ENCODE measurements at places on chromosomes 13 and 19.

GRCh38 chr13:99506634-99507033, 5.4 kb downstream of the TM9SF2 start:
- no peak for DNase-seq

DNA sequence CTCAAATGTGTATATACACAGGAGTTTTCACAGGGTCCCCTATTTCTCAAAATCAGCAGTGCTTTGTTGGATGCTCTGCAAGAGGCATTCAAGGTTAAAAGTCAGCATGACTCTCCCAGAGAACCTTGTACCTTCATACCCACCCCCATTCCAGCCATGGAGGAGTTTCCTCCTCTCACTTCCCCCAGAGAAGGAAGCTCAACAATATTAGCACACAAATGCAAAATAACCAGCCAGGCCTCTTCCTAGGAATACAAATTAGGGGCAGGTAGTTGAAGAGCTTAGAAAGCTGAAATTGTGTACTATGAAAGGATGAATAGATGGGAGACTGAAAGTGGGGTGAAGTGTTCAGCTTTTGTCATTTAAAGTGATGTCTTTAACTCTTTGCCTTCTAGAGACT, 43.8 kb downstream of the SPRY2 start:
- DNase-seq: no peak

DNA sequence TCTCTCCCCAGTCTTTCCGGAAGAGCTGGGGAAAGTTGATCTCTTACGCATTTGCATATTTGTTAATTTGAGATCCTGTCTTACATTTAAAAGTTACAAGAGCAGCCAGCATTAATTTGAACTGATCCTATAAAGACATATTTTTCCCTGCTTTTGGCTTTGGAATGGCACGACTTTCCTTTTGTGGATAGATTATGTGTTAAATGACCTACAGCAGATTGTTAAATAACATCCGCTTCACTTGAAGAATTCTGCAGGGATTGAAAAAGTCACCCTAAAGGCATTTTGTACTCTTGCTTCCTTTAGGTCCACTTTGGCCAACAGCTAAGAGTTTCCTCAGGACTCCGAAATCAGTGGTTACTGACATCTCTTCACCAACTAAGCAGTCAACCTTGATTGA, 334.0 kb downstream of the TBC1D4 start:
- no peak for DNase-seq

GRCh38 chr19:8044018-8044417, 8.5 kb upstream of the CCL25 start:
- no peak for DNase-seq

DNA sequence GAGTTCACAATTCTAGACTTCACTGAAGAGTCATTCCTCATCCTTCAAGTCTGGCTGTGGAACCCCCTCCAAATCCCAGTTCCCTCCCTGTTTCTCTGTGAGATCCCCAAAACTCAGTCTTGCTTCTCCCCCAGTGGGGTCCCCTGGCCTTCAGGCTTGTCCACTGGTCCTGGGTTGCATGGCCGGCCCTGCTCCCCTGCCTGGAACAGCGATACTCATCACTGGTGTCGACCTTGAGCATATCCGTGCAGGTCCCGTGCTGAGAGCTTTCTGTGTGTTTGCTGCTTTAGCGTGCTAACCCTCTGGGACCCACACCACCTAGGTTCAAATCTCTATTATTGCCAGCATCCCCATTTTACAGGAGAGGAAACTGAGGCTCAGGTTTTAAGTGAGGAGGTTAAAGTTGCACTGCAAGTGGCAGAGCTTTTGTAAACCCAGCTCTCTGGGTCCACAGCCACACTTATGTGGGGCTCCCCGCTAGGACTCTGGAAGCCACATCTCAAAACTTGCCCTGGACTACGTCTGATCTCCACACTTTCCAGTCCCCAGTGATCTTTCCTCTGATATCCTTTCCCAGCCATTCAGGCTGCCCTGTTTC, 15.5 kb downstream of the LIPE start:
- DNase-seq: no peak

DNA sequence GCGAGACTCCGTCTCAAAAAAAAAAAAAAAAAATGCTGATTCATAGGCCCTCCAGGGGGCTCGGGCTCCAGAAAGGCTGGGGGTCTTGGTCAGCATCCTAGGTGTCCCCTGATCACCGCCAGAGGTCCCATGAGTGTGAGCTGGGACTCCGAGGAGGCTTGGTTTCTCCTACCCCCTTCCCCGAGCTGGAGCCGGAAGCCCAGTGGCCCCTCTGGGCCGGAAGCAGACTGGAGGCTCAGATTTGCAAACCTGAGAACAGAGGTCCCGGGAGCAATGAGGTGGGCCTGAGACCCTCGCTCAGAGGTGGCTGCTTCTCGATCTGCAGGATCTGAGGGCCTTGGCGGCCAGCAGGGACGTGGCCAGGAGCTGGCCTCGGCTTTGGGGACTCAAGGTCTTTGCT, 41.5 kb downstream of the EFNA2 start:
- DNase-seq: no peak

DNA sequence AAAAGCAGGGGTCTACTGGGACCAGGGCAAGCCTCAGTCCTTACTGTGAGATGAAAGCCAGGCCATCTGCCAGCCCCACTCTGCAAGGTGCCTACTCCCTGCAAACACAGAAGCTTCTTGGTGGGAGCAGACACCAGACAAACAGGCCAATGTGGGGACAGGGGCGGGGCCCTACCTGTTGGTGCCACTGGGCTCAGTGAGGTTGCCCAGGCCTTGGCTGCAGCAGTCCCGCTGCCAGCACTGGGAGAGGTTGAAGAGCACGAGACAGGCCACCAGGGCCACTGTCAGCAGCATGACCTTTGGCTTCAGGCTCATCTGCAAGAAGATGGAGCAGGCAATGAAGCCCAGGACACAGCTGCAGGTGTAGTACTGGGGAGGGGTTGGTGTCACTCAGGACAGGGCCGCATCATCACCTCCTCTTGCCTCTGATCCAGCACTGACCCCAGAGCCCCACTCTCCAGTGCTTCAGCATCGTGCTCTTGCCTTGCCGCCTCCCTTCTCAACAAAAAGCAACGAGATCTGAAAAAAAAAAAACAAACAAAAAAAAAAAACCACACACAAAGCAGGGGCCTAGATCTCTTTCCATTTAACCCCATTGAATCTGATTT, 72.6 kb downstream of the NBEA start:
- no peak for DNase-seq

DNA sequence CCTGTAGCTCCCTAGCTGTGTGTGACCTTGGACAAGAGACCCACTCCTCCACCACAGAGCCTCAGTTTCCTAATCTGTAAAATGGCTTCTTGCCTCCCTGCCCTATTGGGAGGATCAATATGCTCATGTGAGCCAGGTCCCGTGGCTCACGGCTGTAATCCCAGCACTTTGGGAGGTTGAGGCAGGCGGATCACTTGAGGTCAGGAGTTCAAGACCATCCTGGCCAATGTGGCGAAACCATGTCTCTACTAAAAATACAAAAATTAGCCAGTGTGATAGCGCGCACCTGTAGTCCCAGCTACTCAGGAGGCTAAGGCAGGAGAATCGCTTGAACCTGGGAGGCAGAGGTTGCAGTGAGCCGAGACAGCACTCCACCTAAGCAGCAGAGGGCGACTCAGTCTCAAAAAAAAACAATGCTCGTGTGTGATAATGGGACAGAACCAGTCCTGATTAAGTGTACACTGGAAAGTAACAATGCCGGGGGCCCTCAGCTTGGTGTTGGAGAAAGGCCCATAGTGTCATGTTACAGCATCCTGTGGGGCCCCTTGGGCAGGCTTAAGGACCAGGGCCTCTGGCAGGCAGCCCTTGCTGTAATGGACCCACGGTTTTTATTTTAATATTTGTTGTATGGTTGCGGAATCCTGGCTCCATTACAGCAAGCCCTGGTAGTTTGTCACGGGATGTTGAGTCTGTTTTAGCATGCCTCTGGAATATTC, 6.8 kb downstream of the RPS11 start:
- DNase-seq: peak; percentile 54

DNA sequence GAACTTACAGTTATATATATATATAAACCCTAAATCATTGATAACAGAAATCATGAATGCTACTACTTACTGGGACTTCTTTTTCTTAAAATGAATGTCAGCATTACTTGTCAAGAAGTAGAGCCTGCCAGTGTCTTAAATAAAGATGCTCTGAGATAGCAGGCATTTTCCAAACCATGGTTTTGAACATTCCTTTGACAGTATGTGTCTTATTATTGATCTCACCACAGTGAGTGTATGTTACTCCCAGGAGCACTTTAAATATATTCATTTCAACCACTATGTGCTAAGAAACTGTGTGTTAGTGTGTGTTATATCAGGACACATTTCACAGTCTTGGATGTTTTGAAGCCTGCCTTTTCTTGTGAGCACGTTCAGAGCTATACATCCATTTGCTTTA, 28.2 kb downstream of the TNFRSF19 start:
- no peak for DNase-seq

DNA sequence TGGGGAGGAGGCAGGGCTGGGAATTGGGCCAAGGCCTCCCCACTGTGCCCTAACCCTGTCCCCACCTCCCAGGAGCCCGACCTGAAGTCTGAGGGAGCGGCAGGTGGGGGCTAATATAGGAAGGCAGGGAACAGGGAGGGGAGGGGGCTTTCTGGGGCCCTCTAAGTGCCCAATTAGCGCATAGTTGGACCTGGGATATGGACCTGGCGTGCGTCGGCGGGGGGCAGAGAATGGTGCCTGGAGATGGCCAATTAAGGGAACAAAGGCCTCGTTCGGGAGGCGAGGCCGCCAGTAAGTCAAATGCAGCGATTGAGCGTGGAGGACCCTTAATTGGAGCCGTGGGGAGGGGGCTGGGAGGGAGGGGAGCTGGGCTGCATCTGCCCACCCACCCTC, at the start of gene C19orf85:
Gene C19orf85 (minus strand): TSS at position 90 of the 393 bp plus-strand sequence. CDS start 197 bp downstream, outside the sequence.
- no peak for DNase-seq

DNA sequence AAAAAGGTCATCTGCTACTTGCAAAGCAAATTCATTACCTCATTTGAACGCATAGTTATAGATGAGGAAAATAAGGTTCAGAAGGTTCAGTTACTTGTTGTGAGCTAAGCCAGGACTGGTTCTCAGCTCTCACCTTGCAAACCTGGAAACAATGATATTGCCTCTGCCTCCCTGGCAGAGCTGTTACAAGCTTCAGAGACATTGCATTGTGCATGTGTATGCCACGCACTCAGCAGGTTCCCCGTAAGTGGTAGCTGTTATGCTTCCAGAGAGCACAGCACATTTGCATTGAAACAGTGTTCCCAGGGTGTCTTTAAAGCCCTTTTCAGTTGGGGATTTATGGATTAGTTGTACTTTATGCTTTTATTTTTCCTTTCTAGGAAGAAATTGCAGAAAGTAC, 80.6 kb downstream of the DGKH start:
- DNase-seq: no peak

DNA sequence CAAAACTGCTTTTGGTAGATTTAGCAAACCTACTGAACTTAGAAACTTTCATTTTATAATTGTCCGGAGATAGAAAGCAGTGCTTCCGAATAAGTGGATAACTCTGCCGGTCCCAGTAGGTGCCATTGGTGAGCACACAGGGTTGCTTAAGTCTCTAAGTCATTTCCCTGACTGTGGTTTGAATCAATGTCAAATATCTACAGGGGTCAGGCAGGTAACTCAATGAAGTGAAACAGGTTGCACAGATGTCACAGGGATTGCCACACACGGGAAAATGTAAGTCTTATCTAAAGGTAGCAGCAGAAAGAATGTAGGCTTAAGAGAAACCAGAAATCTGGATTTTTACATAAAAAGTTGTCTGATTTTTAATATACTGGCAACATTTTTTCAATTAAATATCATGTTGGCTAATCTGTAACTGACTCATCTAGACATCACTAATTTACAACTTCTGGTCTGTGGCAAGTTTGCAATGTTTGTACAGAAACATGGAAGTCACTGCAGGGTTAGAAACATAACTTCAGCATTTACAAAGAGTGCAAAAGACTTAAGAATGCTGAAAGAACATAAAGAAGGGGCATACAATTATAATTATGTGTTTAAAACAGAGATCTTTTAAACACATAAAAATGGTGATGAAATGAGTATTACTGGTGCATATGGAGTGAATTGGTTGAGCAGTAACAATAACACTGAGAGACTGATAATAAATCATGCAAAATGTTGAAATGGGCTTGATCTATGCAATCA, 14.3 kb upstream of the LRRC63 start:
- no peak for DNase-seq

- no peak for DNase-seq
Measured at GRCh38 chr13:36549755-36550154, 117.5 kb downstream of the CCNA1 start.

Measured in activated CD4-positive, alpha-beta T cell treated with anti-CD3 and anti-CD28 coated beads for 48 hours (primary cell).